ENCODE measurements at places on chromosomes 7 and 10. TPM values are rescaled to one million over a fixed set of nuclear protein-coding genes. Genes with fewer than 3 reads are reported as not detected.

- DNase-seq = no peak
- H3K4me3 ChIP-seq = no peak overlapping the region
- H3K36me3 ChIP-seq = no peaks in the 10 kb centered on the region
- H3K27ac ChIP-seq = no peak overlapping the region
Measured at GRCh38 chr7:30178748-30179436, 44.1 kb downstream of the MTURN start.

DNA sequence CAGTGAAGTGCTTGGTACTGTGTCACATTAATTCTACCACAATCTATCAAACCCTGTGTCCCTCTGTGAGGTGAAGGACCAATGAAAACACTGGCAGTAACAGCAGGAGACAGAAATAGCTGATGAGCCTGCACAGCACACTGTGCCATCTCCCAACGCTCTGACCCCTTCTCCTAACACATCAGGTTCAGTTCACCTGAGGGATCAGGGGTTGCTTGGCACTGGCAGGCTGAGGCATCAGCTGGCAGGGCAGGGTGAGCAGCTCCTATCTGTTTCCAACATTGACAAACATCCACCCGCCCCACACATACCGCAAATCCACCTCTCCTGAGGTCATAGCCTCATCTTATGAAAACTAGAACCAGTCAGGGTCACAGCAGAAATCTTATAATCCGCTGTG lies 120.9 kb downstream of the ICA1 start:
- H3K27me3 ChIP-seq = no peaks in the 10 kb centered on the region
- no peak overlapping the region for H3K27ac ChIP-seq
- H3K4me1 ChIP-seq = no peaks in the 10 kb centered on the region
- DNase-seq = no peak
- H3K4me3 ChIP-seq = no peak overlapping the region

MMRN2 gene
- total RNA-seq = 16.5 TPM

A1CF gene
- total RNA-seq = 22.3 TPM

HOXA7 gene
- 4.5 TPM for total RNA-seq

GRCh38 chr10:76040830-76041220 lies 609.4 kb downstream of the LRMDA start:
- no peak overlapping the region for H3K27ac ChIP-seq
- H3K4me1 ChIP-seq = no peaks in the 10 kb centered on the region
- no peaks in the 10 kb centered on the region for H3K27me3 ChIP-seq
- no peaks in the 10 kb centered on the region for H3K36me3 ChIP-seq
- no peak for DNase-seq

GRCh38 chr10:103451091-103451813 lies 918 bp downstream of the CALHM2 start:
- no peak for DNase-seq
- peak overlapping the region; percentile 84 for H3K27ac ChIP-seq
- peak overlapping the region; percentile 71 for H3K4me3 ChIP-seq

DNA sequence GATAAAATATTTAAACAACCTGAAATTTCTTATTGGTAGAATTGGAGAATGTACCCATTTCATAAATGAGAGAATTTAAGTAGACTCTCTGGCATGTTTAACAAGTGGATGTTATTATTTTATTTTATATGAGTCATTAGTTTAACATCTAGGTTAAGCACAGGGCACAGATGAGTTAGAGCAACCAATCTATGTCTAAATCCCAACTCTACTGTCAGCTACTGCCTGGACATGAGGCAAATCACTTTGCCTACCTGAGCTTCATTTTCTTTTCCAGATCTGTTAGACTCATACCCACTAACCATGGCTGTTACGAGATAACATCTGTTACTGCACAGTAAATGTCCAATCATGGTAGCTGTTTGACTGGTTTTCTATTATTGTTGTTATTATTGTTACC lies 251.1 kb downstream of the INHBA start:
- no peak for DNase-seq
- H3K27me3 ChIP-seq = no peaks in the 10 kb centered on the region
- no peaks in the 10 kb centered on the region for H3K36me3 ChIP-seq
- no peak overlapping the region for H3K27ac ChIP-seq

DNA sequence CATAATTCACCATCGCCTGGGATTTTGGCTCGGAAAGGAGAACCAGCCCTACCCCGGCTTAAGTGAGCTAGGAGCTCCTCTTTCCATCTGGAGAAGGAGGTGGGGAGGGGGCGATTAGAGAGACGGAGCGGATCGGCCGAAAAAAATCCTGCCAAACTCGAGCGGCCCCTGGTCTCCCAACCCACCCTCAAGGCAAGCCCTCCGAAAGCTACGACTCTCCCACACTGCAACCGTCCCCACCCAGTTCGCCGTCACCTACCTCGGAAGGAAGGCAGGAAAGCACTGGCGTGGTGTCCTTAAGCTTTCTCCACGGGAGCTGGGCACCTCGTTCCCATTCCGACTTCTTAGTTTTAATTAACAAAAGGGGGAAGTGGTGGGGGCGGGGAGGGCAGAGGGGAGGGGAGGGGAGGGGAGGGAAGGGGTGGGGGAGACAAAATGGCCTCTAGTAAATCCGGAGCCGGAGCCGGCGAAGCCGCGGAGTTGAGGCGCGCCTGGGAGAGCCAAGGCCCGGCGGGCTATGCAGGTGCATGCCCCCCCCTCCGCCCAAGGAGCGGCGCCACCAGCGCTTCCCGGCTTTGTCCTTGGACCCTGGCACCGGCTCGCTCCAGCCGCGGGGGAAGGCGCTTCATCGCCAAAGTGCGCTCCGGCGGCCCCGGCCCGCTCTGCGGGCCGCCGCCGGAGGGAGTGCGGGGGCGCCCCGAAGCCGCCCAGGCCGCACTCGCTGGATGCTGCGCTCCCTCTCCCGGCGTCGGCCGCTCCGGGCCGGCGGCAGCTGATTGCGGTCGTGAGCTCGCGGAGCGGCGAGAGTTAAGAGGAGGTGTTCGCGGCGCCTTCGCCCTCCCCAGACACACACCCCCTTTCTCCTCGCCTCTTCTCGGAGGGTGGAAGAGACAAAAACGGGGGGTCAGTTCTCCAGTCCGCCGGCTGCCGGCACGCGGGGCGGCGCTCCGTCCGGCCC lies at the start of gene LRRC4:
LRRC4 (minus strand) TSS at position 784 of the 958 bp plus-strand sequence. CDS start 797 bp downstream, outside the sequence.
- H3K4me3 ChIP-seq = peak within 1 kb of the TSS; percentile 57

PNLIPRP2 gene
- total RNA-seq = 161 TPM

OR6B1 gene
- total RNA-seq = not detected

GRCh38 chr7:51244053-51244452 lies 72.6 kb downstream of the COBL start:
- no peaks in the 10 kb centered on the region for H3K4me1 ChIP-seq
- no peak overlapping the region for H3K4me3 ChIP-seq
- H3K27ac ChIP-seq = no peak overlapping the region
- H3K27me3 ChIP-seq = no peaks in the 10 kb centered on the region

DNA sequence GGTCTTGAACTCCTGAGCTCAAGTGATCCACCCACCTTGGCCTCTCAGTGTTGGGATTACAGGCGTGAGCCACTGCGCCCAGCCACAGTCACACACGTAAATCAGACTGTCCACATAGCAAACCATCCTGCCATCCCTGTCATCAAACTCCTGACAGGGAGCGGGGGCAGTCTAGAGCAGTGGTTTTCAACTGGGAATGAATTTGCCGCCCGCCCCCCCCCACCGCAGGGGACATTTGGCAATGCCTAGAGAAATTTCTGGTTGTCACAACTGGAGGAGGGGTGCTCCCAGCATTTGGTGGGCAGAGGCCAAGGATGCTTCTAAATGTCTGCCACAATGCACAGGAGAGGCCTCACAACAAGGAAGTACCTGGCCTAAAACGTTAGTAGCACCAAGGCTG lies 24.1 kb downstream of the CAMK2G start:
- no peaks in the 10 kb centered on the region for H3K27me3 ChIP-seq
- DNase-seq = no peak
- H3K27ac ChIP-seq = peak overlapping the region; percentile 53
- peaks cover 4% of the 10 kb centered on the region for H3K4me1 ChIP-seq
- no peaks in the 10 kb centered on the region for H3K36me3 ChIP-seq

- H3K4me3 ChIP-seq = no peak overlapping the region
- H3K27me3 ChIP-seq = no peaks in the 10 kb centered on the region
- no peak for DNase-seq
- H3K4me1 ChIP-seq = no peaks in the 10 kb centered on the region
- H3K36me3 ChIP-seq = no peaks in the 10 kb centered on the region
- H3K27ac ChIP-seq = no peak overlapping the region
Measured at GRCh38 chr7:121187222-121187621, 141.6 kb upstream of the WNT16 start.

DNA sequence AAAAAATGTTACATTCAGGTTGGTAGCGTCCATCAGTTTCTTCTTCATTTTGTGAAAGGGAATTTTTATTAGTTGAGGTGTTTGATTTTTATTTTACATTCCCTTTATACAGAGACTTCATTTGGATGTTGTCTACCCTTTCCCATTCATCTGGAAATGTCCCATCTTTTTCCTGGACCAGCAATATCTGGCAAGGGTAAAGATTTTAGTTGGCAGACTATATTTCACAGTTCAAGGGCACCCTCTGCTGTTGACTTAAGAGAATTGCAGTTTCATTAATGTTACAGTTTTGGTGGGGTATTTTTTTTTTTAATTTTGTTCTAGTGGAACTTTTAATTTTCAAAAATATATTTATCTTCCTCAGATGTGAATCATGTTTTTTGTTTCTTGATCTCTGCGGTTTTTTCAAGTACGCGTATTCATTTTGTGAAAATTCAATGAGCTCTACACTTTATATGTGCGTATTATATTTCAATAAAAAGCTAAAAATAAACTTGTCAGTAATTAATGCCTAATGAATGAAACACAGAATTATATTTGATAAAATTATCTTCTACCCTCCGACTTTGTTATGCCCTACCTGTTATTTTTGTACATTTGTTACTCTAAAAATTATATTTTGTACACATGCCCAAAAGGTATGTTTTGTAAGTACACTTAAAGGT lies 97.9 kb upstream of the KLF14 start:
- no peak overlapping the region for H3K4me3 ChIP-seq
- no peaks in the 10 kb centered on the region for H3K27me3 ChIP-seq
- no peaks in the 10 kb centered on the region for H3K4me1 ChIP-seq
- H3K36me3 ChIP-seq = no peaks in the 10 kb centered on the region
- no peak overlapping the region for H3K27ac ChIP-seq

GRCh38 chr10:80136134-80136571 lies 3.6 kb downstream of the PLAC9 start:
- peak overlapping the region; percentile 49 for H3K27ac ChIP-seq
- peaks cover 9% of the 10 kb centered on the region for H3K27me3 ChIP-seq
- H3K4me1 ChIP-seq = no peaks in the 10 kb centered on the region

DNA sequence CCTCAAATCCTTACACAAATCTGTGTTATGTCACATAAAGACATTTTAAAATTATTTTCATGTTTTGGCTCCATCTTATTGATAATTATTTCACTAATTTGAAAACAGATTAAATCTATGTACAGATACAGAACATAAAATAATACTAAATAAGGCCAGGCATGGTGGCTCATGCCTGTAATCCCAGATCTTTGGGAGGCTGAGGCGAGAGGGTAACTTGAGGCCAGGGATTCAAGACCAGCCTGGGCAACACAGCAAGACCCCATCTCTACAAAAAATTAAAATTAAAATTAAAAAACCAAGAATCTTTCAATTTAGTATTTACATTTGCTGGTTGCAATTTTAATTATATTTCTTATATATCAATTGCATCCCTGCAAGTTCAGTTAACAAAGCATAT lies 246.4 kb upstream of the MKLN1 start:
- H3K36me3 ChIP-seq = no peaks in the 10 kb centered on the region
- H3K4me3 ChIP-seq = no peak overlapping the region
- no peaks in the 10 kb centered on the region for H3K4me1 ChIP-seq
- no peak for DNase-seq
- no peaks in the 10 kb centered on the region for H3K27me3 ChIP-seq

DUS4L gene
- total RNA-seq = 9.2 TPM

DNA sequence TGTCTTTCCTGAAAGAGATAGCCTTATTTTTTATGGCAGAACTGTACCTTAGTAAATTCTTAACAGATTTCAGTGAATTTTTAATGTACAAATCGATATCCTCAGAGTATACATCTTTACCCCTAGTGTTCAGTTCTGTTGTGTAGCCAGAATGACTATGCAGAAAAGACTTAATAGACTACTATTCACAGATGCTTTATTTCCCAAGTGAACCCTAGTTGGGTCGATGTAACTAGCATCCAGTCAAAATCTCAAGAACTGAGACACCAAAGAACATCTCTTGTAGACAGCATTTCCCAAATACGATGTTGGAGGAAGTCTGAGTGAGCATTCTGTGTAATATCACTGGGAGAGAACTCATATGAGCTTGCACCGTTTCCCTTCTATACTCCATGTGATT lies 1.5 kb downstream of the AKR1C3 start:
- H3K4me1 ChIP-seq = peaks cover 5% of the 10 kb centered on the region
- peak overlapping the region; percentile 53 for H3K4me3 ChIP-seq
- no peak for DNase-seq
- peak overlapping the region; percentile 57 for H3K27ac ChIP-seq

DNA sequence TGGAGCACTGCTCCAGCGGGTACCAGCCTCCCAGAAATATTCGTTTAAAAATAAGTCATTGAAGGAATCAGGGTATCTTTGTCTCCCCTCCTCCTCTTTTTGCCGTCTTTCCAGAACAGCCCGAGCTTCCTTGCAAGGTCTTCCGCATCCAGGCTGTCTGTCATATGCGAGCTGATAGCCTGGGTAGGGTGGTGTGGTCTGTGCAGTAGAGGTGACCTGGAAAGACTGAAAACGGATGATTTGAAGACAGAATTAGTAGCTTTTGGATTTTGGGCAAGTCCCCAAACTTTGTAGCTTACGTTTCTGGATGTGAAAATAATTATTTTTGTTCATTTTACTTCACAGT lies 480 bp downstream of the VPS50 start:
- H3K4me3 ChIP-seq = peak overlapping the region; percentile 68
- no peaks in the 10 kb centered on the region for H3K27me3 ChIP-seq
- no peaks in the 10 kb centered on the region for H3K36me3 ChIP-seq
- H3K4me1 ChIP-seq = no peaks in the 10 kb centered on the region
- no peak for DNase-seq

DTX2 gene
- total RNA-seq = 72.8 TPM

- no peak overlapping the region for H3K27ac ChIP-seq
- DNase-seq = no peak
- H3K36me3 ChIP-seq = peaks cover 70% of the 10 kb centered on the region
- H3K4me1 ChIP-seq = no peaks in the 10 kb centered on the region
Measured at GRCh38 chr7:47301657-47302295, 280.1 kb downstream of the TNS3 start.

HSPA14 gene
- 20.6 TPM for total RNA-seq

- DNase-seq = no peak
- H3K27me3 ChIP-seq = no peaks in the 10 kb centered on the region
- H3K4me1 ChIP-seq = no peaks in the 10 kb centered on the region
- H3K36me3 ChIP-seq = no peaks in the 10 kb centered on the region
- H3K27ac ChIP-seq = no peak overlapping the region
- H3K4me3 ChIP-seq = no peak overlapping the region
Measured at GRCh38 chr10:75910032-75910431, 478.6 kb downstream of the LRMDA start.

DNA sequence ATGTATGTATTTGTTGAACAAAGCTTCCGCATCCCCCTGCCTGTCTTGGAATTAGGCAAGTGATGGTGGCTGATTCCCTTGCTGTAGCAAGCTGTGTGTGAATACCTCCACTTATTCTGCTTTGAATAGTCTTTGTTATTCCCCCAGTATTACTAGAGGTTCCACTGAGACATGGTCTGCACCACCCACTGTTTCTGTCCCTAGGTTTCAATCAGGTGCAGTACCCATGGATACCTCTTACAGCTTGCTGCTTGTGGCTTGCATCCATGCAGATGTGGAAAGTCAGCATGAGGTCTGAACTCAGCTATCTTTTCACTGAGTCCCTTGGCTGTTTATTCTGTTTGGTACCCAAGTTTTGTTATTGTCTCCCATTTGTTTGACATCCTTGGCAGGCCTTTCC lies 447.4 kb downstream of the GRM8 start:
- no peak overlapping the region for H3K27ac ChIP-seq
- no peaks in the 10 kb centered on the region for H3K27me3 ChIP-seq
- H3K36me3 ChIP-seq = no peaks in the 10 kb centered on the region
- DNase-seq = no peak
- H3K4me1 ChIP-seq = no peaks in the 10 kb centered on the region

All from Peyer's patch (tissue), 4 donors.